NCI-H774 (cell line): ENCODE measurements at places on chromosomes 3 and 15.

- DNase-seq: no peak
Measured at GRCh38 chr3:99211309-99211708, 309.8 kb upstream of the DCBLD2 start.

GRCh38 chr15:46676233-46677206 lies 1040.8 kb upstream of the SEMA6D start:
- peak; percentile 27 for DNase-seq

GRCh38 chr15:75653347-75653913 lies 5.7 kb downstream of the SNX33 start:
- DNase-seq: no peak

DNA sequence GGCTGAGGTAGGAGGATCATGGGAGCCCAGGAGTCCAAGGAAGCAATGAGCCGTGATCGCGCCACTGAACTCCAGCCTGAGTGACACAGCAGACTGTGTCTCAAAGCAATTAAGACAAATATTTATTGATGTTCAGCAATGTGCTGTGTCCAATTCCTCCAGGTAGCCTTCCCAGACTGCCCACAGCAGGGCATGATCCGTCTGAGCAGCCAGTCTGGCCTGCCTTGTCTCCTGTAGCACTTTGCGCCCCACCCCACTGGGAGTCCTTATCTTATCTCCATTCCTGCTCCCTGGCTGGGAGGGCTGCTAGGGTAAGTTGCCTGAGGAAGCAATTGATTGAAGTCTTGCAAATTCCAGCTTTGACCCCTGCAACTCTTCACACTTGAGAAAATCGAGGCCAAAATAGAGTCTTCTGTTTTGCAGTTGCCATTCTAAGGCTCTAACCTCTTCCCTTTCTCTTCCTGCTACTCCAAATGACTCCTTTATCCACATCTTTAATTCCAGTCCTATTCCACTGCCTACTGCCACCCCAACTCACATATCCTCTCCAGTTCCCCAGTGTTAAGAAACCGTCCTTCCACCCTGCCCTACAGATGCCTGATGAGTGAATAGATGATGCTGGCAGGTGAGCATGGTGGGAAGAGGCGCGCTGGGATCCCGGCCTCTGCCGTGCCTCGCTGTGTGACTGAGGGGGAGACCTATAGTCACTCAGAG lies 26.9 kb upstream of the LCTL start:
- DNase-seq: no peak

GRCh38 chr15:62782071-62782841 lies 260.3 kb upstream of the TPM1 start:
- peak; percentile 9 for DNase-seq

DNA sequence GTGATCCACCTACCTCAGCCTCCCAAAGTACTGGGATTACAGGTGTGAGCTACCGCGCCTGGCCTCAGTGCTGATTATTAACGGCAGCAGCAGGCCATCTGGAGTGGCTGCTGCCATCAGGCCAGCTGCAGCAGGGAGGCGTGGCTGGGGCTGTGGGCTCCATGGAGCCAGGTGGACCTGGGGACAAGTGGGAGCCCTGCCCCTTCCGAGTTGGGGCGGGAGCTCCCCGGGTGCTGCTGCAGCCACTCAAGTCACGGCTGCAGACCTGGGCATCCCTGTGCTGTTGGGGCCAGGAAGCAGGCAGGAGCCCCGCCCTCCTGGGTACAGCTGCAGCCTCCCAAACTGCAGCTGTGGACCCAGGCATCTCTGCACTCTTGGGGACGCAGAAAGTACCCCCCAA lies 23.9 kb downstream of the LRRC49 start:
- DNase-seq: no peak

DNA sequence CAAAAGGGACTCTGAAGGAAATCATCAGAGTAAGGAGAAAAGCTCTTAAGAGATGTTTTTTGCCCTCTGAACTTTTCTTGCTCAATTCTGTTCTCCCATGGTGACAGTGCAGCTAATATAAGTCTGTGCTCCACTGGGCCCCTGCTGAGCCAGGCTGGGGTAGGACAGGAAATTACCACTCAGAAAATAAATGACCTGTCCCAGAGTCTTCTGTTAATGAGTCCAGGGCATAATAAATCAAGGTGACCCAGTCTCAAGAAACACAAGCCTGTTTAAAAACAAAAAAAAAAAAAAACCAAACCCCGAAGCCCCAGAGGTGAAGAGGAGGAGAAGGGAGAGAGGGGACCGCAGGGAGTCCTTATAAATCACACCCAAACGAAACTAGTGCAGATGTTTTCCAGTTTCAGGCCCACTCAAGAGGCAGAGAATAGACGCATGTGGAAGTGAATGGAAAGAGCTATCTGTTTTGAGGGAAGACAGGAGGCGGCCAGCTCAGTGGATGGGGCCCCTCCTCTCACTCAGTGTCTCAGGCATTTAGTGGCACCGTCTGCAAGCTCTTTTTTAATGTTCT lies 59.8 kb upstream of the BOC start:
- peak; percentile 34 for DNase-seq

GRCh38 chr15:91357011-91357410 lies 257.0 kb downstream of the SV2B start:
- DNase-seq: no peak

DNA sequence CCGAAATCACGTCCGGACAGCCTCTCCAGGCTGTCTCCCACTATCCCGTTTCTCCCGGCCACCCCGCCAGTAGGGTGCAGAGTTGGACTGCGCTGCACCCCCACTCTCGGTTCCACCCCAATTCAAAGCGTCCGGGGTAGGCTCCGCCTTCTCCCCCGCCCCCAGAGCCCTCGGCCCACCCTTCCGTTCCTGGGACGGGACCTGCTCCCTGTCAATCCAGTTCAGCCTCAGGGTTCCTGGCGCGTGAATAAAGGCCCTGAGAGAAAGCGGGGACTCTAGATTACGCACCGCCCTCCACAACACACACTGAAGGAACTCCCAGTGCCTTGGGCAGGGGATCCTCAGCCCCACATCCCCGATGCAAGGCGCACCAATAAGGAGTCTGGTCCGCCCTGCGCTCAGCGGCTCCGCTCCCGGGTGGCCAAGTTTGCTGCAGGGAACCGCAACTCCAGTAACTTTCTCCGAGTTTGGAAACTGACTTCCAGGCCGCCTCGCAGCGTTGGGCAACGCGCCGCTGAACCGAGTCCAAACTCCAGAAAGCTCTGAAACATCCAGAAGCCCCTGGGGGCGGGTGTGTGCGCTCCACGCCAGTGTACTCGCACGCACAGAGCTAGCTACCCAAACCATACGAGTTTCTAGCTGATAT lies 1.9 kb downstream of the ADAMTS9 start:
- peak; percentile 7 for DNase-seq

DNA sequence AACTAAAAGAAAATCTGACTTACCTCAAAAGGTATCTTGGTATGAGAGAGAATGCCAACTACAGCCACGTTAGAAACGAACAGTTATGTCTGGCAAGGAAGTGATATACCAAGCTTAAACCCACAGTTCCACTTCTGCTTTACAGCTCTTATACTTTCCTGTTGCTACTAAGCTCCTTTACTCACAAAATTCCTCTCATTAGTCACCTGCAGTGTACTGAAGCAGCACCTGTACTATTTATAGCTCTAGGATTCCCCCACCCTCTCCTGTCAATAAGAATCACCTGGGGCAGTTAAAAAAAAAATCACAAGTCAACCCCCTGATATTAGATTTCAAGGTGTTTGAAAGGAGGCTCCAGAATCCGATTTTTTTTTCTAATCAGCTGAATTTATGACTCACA lies 2.9 kb upstream of the TMEM266 start:
- DNase-seq: no peak

- DNase-seq: no peak
Measured at GRCh38 chr3:47012342-47013230, 33.1 kb downstream of the NBEAL2 start.

DNA sequence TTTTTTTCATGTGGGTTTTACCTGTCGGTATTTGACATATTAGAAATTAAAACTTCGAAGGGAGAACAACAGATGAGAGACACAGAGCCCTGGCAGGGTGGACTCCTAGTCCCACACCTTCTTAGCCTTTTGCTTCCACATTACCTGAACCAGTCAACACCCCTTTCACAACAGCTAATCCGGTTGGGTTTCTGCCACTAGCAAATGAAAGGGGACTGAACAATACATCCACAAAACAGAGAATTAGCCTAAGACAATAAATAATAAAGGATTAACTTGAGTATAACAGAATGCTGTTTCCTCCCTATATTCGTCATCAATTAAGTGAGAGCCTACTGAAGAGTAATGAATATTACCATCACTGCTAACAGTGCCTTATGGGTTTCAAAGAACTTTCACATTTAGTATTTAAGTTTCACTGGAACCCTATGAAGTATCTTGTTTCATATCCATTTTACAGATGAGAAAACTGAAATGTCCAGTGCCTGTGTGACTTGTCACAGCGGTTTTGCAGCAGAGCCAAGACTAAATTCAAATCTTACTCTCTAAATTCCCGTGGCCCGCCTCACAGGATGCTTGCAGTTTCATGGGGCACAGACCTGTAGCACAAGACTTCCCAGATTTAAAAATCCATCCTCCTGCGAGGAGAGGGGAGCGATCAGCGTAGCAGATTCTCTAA lies 1.0 kb upstream of the RAB8B start:
- DNase-seq: no peak
